ENCODE measurements at places on chromosomes 1 and 21.

DNA sequence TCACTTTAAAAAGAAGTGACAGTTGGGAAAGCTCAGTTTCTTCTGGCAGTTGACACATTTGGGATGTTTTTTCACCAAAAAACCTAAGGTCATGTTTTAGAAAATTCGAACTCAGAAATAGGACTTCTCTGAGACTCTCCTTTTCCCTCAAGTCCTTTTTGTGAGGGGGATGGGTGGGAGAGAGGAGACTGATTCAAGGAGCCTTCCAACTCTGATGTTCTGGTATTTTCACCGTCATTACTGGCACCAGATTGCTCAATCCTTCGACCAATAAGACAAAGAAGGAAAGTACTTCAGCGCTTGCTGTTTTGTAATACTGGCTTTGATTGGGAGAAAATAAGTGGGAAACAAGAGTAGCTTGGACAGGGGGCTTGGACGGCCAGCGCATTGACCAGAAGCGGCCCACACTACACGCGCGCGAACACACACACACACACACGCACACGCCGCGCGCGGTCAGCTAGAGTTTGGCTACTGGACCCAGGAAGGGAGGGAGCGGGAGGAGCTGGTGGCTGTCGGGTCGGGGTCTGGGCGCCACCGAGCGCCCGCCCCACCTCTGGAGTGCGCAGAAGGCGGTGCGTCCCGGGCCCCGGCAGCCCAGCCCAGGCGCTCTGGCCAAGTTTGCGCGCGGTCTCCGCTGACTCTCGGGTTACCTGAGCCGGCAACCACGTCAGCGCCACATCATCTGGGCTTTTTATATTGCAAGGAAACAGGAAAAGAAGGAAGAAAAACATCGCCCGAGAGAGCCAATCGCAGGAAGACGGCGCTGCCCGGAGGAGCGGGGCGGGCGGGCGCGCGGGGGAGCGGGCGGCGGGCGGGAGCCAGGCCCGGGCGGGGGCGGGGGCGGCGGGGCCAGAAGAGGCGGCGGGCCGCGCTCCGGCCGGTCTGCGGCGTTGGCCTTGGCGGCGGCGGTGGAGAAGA is at the start of gene KCNK1:
TSS of gene KCNK1 (plus strand) at position 855 of the 921 bp plus-strand sequence. CDS start at position 921, 66 bp downstream.
- peak; percentile 92 for DNase-seq

- DNase-seq: no peak
These were observed 37.2 kb downstream of the VN1R5 start for GRCh38 chr1:247293047-247293446.

DNA sequence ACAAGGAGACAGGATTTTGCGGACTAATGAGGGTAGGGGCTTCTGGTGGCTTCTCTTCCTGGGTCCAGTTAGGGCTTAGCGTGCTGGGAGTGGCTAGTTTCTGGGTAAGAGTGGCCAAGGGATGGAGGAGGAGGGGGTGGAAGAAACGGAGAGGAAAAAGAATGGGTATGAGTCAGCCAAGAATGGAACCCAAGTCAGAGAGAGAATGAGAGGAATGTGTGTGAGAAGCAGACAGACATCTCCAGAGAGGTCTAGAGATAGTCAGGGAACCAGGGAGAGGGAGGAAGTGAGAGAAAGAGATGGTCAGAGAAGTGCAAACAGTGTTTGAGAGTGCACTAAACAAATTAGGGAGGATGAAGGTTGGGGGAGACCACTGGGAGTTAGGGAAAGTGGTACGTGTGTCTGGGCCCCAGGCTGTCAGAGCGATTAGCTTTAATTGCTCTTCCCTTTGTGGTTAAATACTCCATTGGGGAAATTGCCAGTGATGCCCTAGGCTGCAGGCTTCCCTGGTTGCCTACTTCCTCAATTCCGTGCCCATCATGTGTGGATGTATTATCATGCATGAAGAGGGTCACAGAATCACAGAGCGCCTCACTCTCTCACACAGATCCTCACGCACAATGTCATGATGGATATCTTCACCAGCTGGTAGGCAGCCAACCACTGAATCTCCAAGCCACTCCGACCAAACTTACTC is 1.4 kb downstream of the PEA15 start:
- peak; percentile 38 for DNase-seq

GRCh38 chr1:111471012-111471411 is 2.8 kb upstream of the C1orf162 start:
- DNase-seq: peak; percentile 74

DNA sequence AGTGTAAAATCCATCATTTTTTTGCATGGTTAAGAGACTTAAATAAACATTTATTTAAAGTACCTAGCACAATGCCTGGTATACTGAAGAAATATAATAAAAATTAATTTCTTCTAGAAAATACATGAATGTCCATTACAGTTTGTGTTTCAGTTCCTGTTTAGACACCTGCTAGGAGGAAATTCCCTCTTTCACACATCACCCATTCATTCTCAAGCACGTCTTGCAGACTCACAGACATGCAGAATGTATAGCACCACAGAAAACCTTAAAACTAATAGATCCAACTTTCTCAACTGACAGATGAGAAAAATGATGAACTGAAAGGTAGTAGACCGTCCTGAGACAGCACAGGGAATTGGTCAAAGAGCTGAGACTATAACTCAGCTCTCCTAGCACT is 172.2 kb upstream of the C8B start:
- DNase-seq: no peak

GRCh38 chr1:37448185-37448584 is 26.2 kb upstream of the ZC3H12A start:
- DNase-seq: no peak

Data from stomach (tissue), 19 donors.